ENCODE measurements at places on chromosomes 16 and 17.
A peak's percentile ranks its signal among the peaks of the same experiment; 100 is the strongest.

GRCh38 chr16:11630046-11630767 lies 38.0 kb upstream of the SNN start:
- no peak for DNase-seq

DNA sequence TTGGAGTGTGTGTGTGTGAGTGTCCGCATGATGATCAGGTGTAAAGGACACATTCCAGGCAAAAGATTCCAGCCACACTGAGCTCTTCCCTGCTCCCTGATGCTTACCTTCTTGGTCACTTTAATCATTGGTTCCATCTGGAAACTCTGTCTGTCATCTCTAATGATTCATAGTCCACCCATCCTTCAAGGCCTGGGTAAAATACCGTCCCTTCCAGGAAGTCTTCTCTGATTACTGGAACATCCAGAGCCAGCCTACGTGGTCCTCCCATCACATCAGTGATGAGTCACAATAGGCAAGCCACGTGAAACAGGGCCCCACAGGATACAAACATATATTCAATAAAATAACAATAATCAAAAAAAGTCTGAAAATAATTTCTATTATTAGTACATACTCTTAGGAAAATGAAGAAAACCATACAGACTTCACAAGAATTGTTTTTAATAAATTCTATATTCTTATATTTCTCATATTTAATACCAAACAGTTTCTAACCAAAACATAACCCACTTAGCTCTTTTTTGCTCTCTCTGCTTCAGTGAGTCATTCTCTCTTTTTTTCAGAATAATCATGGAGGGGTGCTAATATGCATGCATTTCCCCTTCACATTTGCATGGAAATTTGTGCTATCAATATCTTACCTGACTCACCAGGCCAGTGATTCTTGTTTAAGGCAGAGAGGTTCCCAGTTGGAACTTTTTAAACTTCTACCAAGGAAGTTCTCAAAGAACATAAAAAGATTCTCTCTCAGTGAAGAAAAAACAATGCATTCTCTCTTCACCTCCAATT lies 263.2 kb downstream of the TOX3 start:
- DNase-seq = no peak

DNA sequence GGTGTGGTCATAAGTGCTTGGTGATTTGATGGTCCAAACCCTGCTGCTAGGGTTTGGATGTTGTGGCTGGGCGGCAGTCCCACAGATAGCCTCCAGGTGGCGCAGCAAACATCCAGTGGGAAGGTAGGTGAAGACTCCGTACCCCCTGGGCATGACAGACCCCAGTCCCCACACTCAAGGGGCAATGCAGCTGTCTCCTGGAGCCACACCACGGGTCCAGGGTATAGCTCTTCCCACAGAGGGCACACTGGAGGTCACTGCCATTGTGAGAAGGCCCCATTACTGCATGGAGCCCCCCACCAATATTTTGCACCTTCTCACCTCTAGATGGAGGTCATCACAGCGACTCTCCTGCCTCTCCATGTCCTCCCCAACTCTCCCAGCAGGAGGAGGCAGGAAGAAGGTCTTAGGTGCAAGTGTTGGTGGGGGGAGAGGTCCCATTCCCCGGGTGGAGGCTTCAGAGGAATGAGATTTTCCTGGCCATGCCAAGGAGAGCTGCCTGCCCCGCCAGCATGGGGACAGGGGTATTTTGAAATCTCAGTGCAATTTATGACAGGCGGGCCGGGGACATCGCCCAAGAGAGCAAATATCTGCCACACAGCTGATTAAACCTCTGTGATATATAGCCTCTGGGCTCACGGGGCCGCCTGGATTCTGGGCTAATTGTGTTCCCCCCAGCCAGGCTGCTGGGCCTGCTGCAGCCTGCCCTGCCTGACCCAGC lies 17.1 kb upstream of the C17orf113 start:
- DNase-seq = peak; percentile 36

GRCh38 chr17:12509801-12510200 lies 155.9 kb upstream of the MYOCD start:
- no peak for DNase-seq

- DNase-seq = peak; percentile 6
Measured at GRCh38 chr17:20944014-20944865, 98.6 kb downstream of the USP22 start.

DNA sequence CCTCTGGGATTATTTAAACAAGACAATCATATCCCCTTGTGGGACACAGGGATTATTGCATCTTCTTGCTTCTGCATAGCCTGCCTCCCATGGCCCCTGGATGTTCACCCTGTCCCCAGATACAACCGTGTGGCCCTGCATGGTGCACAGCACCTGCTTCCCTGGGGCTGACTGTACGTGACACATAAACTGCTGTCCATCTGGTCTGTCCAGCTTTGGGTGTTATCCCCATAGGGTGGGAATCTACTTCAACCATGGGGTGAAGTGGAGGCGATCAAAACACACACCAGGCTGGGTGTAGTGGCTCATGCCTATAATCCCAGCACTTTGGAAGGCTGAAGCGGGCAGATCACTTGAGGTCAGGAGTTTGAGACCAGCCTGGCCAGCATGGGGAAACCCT lies 138.8 kb downstream of the XYLT1 start:
- DNase-seq = no peak

GRCh38 chr16:88936008-88936555 lies 40.9 kb downstream of the CBFA2T3 start:
- DNase-seq = no peak

DNA sequence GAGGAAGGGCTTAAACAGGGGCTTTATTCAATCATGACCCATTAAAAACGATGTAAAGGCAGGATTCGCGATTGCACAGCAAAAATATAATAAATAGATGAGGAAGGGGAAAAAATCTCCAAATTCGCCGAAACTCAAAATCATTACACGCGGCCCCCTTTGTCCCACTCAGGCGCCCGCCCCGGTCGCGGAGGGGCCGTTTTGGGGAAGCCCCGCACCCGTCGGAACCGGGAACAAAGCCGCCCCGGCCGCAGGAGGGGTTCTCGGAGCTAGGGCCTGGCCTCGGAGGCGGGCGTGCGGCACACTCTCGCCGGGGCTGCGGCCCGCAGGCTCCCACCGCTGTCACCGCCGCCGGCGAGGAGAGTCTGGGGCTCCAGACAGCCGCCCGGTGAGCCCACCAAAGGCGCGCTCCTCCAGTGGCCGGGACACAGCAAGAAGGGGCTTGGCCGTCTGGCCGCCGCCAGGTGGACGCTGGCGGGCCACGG lies 521 bp downstream of the C16orf87 start:
- DNase-seq = no peak
